ENCODE measurements at places on chromosomes 1 and 21.

- no peak for DNase-seq
Measured at GRCh38 chr1:167983797-167984420, 47.0 kb upstream of the MPC2 start.

GRCh38 chr1:114892194-114892918 lies 37.7 kb downstream of the SYCP1 start:
- no peak for DNase-seq

DNA sequence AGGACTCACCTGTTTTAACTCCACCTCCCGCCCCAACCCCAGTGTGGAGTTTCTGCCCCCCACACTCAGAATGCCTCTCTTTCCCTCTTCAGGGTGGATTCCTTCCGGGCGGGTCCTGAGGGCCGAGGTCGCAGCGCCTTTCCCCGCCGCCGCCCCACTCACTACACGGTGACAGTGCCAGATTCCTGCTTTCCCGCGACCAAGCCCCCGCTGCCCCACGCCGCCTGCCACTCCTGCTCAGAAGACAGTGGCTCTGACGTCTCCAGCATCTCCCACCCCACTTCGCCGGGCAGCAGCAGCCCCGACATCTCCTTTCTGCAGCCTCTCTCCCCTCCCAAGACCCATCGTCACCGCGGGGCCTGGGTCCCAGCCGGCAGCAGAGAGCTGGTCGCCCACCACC lies 16.7 kb downstream of the INAVA start:
- DNase-seq, result no peak

DNA sequence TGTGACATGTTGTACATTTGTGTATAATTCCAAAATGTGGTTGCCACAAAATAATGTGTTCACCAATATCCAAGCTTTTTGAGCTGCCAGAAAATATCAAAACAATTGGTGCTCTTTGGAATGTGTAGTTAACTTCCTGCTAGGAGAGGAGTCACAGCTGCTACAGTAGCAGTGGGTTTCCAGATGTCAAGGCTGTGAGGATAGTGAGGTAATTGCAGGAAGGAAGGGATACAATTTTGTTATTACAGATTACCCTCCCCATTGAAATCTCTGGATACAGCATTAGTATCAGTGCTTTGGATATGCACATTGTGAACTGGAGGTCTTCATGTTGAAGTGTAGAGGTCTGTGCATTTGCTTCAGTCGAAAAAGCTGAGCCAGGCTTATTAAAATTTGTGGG lies 253.2 kb downstream of the PTPRC start:
- DNase-seq, result peak; percentile 44

GRCh38 chr1:162954824-162955223 lies 93.8 kb upstream of the CCDC190 start:
- DNase-seq, result peak; percentile 45

- DNase-seq, result no peak
Measured at GRCh38 chr1:207497941-207498340, 2.0 kb downstream of the CR1 start.

- peak; percentile 28 for DNase-seq
Measured at GRCh38 chr21:25862596-25862995, 127.8 kb downstream of the GABPA start.

GRCh38 chr1:82836213-82836972 lies 1035.7 kb downstream of the ADGRL2 start:
- DNase-seq, result peak; percentile 34

GRCh38 chr21:17352996-17353655 lies 159.7 kb upstream of the CXADR start:
- DNase-seq, result no peak

GRCh38 chr1:58206749-58207148 lies 339.8 kb downstream of the OMA1 start:
- DNase-seq, result no peak

DNA sequence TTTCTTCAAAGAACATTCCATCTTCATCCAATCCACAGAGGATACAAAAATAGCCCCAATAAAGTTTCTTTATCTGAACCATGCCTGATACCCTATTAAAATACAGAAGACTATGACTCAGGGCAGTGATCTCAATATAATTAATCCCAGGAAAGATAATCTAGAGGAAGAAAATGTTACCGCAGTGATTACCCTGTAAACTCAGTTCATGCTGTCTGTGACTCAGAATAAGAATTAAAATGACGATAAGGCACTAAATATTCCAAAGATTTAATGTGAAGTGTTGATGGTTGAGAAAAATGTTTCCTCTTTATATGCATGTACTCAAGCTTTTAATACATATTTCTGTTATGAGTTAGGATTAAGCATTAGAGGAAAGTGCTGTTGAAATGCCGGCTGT lies 88.6 kb upstream of the LYPLAL1 start:
- peak; percentile 95 for DNase-seq

DNA sequence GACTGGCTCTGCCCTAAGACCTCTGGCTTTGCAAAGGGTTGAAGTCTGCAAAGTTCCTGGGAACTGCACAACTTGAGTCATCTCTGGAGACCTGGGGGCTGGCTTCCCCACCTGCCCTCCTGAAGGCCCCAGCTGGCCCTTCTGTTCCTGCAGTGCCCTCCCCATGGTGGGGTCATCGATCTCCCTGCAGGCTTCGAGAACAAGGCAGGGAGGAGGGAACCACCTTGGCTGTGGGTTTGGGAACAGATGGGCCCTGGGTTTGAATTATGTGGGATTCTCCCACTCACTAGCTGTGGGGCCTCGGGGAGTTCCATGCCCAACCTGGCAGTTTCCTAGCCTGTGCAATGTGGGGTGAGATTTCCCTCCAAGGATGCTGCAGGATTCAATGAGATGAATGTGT lies 310.2 kb downstream of the PTPRU start:
- no peak for DNase-seq

GRCh38 chr1:180271272-180272255 lies 41.5 kb downstream of the LHX4 start:
- DNase-seq, result peak; percentile 77

- DNase-seq, result peak; percentile 3
Measured at GRCh38 chr1:194515916-194516315, 1329.5 kb upstream of the B3GALT2 start.

- no peak for DNase-seq
Measured at GRCh38 chr1:180893614-180894013, 19.1 kb upstream of the KIAA1614 start.

Data from fibroblast of skin of right biceps (primary cell).